ENCODE measurements at places on chromosomes 16 and 17. TPM values are rescaled to one million over a fixed set of nuclear protein-coding genes. Genes with fewer than 3 reads are reported as not detected.
A peak's percentile ranks its signal among the peaks of the same experiment; 100 is the strongest.

Gene GJC1
- 0.79 TPM for total RNA-seq

Gene SLC12A3
- total RNA-seq, result not detected

Gene KRT12
- total RNA-seq, result not detected

Gene MYO15A
- 0.35 TPM for total RNA-seq

Gene SRL
- total RNA-seq, result not detected

Gene GLYR1
- 104 TPM for total RNA-seq

Gene CEP295NL
- not detected for total RNA-seq

Gene MYOCD
- not detected for total RNA-seq

- DNase-seq, result no peak
Observed at GRCh38 chr16:46949241-46949892, 24.1 kb downstream of the DNAJA2 start.

GRCh38 chr17:71519285-71519684 is 601.5 kb upstream of the SOX9 start:
- DNase-seq, result no peak

GRCh38 chr16:13036600-13036999 is 135.2 kb downstream of the SHISA9 start:
- peak; percentile 60 for DNase-seq

DNA sequence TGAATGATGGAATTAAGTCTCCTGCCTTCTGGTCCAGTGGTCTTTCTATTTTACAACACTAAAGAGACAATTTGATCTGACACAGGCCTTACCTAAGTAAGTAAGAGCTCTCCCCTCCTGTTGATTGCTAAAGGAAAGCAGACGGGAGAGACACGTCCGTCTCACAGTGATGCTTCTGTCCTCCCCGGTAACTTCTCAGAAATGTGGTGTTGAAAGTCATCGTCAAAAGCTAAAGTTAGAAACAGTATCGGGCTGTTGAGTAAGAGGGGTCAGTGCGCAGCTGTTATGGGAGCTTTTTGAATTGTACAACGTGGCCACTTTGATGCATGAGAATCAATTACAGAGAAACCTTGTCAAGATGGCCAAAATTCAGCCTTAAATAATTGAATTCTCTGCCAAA is 1.9 kb upstream of the RBFOX1 start:
- no peak for DNase-seq

- no peak for DNase-seq
Observed at GRCh38 chr16:1784977-1785845, 2.5 kb downstream of the NUBP2 start.

- DNase-seq, result no peak
Observed at GRCh38 chr17:80277751-80278671, 17.4 kb downstream of the RNF213 start.

GRCh38 chr17:79625706-79626105 is 14.9 kb upstream of the RBFOX3 start:
- DNase-seq, result no peak

GRCh38 chr17:18362698-18363100 is 651 bp downstream of the SHMT1 start:
- DNase-seq, result peak; percentile 25

DNA sequence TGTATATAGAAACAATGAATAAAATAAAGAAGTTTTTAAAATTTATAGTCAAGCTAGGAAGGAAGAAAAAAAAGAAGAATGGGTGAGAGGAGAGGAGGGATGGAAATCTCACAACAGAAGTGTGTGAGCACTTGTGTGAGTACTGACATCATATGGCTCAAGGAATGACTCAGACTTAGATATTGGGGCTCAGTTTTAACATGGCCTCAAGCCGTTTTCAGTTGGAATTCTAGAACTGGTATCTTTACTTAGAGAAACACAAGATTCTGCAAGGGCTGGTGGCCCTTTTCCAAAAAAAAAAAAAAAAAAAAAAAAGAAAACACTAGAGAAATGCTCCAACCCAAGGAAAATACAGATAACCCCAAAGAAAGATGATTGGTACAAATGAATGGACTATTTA is 55.1 kb downstream of the STXBP4 start:
- no peak for DNase-seq

DNA sequence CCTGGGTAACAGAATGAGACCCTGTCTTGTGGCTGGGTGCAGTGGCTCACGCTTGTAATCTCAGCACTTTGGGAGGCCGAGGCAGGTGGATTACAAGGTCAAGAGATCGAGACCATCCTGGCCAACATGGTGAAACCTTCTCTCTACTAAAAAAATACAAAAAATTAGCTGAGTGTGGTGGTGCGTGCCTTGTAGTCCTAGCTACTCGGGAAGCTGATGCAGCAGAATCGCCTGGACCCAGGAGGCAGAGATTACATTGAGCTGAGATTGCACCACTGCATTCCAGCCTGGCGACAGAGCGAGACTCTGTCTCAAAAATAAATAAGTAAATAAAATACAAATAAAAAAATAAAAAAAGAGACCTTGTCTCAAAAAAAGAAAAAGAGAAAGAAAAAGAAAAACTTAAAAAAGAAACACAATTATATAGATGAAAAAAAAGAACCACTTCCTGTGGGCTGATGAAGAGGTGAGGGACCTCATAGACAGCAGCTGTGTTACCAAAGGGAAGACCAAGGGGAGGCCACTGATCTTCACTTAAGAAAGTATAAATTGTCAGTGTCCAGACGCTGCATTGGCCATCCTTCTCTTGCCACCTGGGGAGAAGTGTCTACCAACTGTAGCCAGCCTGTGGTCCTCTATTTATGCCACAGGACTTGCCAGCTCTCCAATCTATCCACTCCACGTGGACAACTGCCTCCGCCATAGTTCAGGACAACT is 24.4 kb upstream of the SMG1 start:
- peak; percentile 22 for DNase-seq

- DNase-seq, result no peak
Observed at GRCh38 chr17:77706938-77707337, 251.6 kb upstream of the TNRC6C start.

DNA sequence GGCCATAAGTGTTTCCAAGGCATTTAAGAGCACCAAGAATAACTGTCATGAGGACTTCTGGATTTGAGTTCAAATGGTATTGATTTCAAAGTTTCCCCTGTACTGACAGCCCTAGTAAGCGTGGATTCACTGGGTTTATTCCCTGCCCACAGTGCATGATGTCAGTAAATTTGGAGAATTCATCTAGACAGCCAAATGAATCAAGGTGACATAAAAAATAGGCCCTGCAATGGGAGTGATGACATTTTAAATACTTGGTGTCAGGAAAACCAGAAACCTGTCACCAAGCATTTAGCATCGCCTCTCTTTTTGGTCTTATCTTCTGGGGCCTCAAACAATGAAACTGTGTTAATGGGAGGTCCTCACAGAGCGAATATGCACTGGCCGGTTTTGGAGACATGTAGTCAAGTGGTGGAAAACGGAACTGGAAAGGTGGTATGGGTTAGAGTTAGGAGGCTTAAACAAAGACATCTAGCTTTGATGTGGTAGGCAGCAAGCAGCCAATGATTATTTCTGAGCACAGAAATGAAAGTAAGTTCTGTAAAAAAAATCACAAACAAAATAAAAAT is 29.1 kb downstream of the COG4 start:
- peak; percentile 24 for DNase-seq

All from activated CD4-positive, alpha-beta T cell treated with anti-CD3 and anti-CD28 coated beads, Interleukin-2, amount 10 ng/mL, durations not matched to agents 7 days and 5 days (primary cell).